ENCODE measurements at places on chromosomes 4 and X.

DNA sequence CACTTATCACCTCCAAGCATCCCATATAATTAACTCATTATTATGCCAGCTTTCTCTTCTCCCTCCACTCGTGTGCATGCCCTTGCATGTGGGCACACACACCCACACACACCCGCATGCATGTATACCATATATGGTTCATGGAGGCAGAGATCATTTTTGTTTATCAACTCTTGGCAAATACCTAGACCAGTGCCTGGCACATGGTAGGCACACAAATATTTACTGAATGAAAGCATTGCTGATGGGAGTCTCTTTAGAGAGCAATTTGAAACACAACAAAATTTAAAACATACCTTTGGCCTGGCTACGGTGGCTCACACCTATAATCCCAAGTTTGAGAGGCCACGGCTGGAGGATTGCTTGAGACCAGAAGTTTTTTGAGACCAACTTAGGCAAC, 51.1 kb upstream of the SLC10A4 start:
- no peak for DNase-seq

GRCh38 chrX:70174754-70175153, 2.5 kb upstream of the DGAT2L6 start:
- peak; percentile 12 for DNase-seq

DNA sequence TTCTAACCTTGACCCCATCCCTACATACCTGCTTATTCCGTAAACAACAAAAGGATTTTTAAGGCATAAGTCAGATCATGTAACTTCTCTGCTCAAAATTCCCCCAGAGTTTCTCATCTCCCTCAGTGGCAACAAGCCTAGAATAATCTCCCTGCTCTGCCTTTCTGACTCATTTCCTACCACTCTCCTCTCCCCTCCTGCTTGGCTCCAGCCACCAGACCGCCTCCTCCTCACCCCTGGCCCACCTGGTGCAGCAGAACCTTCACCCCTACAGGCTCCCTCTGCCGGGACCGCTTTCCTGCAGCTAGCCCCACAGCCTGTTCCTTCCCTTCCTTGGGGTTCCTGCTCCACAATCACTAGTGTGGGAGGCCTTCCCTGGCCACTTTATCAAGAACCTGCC, 32.1 kb downstream of the TSPAN5 start:
- peak; percentile 91 for DNase-seq

GRCh38 chrX:47530049-47530448, 31.0 kb upstream of the ARAF start:
- no peak for DNase-seq

DNA sequence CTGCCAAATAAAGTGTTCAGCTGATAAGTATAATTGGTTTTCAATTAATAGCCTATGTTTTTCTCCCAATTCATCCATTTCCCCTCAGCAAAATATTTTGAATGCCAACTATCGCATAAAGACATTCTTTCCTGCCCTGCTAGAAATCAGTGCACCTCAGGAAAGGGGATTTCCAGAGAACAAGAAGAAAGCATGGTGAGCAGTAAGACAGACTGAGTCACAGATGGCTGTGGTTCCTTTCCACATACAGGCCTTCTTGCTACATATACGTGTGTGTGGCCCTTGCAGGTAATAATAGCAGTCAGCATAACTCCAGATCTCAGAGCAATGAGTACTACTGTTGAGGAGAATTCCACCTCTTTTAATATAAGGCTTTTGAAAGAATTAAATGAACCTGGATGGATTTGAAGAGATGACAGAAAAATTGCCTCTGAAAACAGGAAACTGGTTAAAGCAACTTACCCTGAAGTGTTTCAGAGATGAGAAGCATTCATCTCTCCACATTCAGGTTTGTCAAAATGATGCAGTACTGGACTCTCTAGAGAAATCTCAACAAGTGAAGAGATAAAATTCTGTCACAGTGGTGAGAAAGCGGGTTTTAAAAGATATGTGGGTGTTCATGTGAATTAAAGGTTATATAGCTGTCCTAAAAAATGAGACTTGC, 13.6 kb downstream of the GASK1B start:
- peak; percentile 21 for DNase-seq

DNA sequence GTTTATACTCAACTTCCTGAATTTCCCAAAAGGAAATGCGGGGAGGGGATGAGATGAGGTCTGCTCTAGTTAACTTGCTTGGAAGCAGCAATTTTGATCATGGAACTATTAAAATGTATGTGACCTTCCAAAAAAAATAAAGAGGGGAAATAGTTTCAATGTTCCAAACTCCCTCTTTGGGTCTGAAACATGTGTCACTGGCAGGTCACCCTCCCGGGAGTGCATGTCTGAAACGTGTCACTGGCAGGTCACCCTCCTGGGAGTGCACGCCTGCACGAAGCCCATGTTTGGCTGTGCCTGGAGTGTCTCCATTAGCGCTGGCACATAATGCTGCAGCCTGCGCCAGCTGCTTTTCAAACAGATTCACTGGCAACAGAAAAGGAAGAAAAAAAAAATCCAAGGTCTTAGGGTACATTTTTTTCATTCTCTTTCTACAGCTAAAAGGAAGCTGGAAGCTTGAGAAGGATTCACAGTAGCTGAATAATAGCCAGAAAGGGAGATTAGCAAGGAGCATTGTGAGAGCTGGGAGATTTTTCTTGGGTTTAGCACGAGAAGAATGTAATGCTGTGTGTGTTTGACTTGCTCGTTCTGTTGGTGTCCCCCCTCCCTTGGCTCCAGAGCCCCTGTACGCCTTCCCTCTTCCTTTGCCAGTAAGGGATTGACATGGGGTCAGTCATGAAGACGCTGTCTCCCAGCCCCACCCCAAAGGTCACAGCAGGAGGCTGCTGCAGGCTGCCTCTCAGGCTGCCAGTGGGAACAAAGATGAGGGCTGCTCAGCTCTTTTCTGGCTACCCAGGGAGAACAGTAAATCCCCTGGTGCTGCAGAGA, 39.2 kb upstream of the TLR3 start:
- DNase-seq, result peak; percentile 60

- DNase-seq, result no peak
These were observed 2.1 kb upstream of the ZNF141 start for GRCh38 chr4:335515-335914.

DNA sequence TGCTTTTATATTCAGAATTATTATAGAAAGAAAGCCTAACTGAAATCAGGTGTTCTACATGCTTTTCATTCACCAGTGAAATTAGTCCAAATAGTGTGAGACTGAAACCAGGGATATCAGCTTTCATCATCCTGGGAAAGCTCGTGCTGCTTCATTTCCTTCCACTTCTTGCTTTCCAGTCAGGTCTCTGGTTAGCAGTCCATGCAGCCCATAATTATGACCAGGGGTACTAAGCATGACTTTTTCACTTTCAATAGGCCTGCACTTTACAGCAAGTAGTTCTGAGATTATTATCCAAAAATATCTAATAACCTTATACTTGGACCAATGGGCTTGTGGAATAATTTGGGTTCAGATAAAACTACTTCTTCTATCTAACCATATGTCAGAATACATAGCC, 673.2 kb upstream of the MAGEB2 start:
- DNase-seq, result no peak

- DNase-seq, result no peak
These were observed 10.9 kb downstream of the DLG3 start for GRCh38 chrX:70455366-70456202.

- peak; percentile 11 for DNase-seq
These were observed 558.8 kb upstream of the GRIA3 start for GRCh38 chrX:122625239-122625638.

DNA sequence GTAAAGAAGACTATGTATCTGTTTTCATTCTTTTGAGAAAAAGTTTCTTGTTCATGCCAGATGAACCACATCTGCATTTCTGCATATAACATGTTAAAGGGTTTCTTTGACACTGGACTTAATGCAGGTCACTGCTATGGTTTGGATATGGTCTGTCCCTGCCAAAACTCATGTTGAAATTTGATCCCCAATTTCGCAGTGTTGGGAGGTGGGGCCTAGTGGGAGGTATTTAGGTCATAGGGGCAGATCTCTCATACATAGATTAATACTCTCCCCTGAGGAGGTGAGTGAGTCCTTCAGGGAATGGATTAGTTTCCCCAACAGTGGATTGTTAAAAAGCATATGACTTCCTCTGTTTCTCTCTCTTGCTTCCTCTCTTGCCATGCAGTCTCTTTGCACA, 45.9 kb upstream of the TMEM33 start:
- no peak for DNase-seq
